ENCODE measurements at places on chromosomes 11 and 22. TPM values are rescaled to one million over a fixed set of nuclear protein-coding genes. Genes with fewer than 3 reads are reported as not detected.

- peak; percentile 81 for DNase-seq
These were observed 10.7 kb downstream of the LSP1 start for GRCh38 chr11:1863352-1864216.

Gene BTG4
- total RNA-seq, result not detected

Gene OR51V1
- total RNA-seq, result not detected

DNA sequence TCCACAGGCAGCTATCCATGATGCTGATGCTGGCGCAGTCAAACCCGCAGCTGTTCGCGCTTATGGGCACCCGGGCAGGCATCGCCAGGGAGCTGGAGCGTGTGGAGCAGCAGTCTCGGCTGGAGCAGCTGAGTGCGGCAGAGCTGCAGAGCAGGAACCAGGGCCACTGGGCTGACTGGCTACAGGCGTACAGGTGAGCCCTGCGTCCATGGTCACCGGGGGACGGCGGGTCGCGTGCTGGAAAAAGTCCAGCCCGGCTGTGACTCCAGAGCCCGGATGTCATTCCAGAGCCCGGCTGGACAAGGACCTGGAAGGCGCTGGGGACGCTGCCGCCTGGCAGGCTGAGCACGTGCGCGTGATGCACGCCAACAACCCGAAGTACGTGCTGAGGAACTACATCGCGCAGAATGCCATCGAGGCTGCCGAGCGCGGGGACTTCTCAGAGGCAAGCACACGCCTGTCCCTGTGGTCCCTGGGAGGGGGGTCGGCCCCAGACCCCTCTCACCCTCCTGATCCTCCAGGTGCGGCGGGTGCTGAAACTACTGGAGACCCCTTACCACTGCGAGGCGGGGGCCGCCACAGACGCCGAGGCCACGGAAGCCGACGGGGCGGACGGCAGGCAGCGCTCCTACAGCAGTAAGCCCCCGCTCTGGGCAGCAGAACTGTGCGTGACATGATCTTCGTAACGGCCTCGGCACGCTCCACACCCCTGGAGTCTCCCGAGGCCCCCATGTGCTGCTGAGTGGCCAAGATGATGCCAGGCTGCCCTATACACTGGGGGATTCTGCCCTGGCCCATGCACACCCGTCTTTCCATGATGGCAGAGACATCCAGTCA lies 16.1 kb downstream of the SELENOO start:
- DNase-seq, result no peak

DNA sequence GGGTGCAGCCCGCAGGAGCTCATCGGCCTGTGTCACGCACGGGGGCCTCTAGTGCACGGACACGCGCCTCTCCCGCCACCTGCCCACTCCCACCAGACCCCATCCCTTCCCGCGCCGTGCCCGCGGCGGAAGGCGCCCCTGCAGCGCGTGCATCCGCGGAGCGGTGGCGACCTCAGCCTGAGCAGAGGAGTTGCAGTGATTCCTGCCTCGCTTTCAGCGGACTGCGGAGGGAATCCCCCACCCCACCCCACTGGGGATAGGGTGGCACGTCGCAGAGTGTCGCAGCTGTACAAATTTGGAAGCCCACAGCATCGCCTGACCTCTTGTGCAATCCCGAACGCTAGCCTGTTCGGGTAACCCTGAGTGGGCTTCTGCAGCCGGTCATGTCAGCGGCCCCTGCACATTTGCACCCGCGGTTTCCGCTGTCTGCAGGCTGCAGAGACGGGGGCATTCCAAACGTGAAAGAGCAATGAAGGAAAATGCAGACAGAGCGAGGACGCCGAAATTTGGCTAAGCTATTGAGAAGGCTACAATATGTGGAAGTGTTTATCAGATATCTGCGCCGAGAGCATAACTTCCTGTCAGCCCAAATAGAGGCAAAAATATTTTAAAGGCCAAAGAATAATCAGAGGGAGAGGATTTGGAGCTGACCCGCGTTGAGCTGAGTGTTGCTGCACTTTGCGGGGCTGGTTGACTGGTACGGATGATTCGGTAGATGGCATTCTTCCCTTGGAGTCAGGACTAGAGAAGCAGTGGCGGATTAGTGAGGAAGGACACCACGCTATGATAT lies 617 bp upstream of the ARHGAP20 start:
- no peak for DNase-seq

GRCh38 chr11:96124155-96124554 lies 200.2 kb upstream of the MTMR2 start:
- DNase-seq, result no peak

- DNase-seq, result no peak
These were observed 38.5 kb downstream of the C11orf58 start for GRCh38 chr11:16776711-16777612.

- peak; percentile 95 for DNase-seq
These were observed 3.7 kb downstream of the RPS19BP1 start for GRCh38 chr22:39528681-39529486.
